ENCODE measurements at places on chromosomes 5 and 9. TPM values are rescaled to one million over a fixed set of nuclear protein-coding genes. Genes with fewer than 3 reads are reported as not detected.

- DNase-seq = no peak
Measured at GRCh38 chr5:121628783-121629182, 222.9 kb upstream of the FTMT start.

DNA sequence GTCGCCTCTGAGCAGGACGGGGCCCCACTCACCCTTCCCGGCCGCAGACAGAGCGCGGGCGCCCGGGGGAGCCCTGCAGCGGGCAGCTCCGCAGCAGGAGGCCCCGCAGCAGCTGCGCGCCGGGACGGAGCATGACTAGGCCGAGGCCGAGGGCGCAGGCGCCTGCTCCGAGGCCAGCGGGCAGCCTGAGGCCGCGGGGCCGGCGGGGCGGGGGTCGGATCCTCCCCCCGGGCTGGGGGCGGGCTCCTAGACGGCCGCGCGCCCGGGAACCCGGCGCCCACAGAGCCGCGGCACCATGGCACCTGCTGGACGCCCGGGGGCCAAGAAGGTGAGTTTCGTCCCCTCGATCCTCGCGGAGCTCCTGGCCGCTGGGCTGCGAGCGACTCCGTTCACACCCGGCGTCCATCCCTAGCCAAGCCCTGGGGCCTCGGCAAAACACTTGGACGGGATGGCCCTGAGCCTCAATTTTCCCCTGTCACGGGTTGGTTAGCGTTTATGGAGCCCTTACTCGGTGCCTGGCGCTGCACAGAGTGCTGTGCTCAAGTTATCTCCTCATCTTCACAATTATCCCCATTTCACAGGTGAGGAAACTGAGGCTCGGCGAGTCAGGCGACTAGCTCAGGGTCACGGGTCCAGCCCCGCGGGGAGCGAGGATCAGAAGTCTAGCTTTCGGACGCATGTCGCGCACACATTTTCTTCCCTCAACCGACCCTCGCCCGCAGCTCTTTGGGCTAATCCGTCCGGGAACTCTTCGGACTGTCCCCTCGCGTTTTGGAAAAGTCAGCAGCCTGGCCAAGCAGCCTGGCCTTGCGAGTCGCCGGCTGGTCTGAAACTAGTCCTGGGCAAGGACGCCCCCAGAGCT lies at the start of the genes BHMT2 and DMGDH:
BHMT2 (plus strand) TSS at position 280 of the 862 bp plus-strand sequence; CDS start at position 296, 16 bp downstream.
DMGDH (minus strand) TSS at position 187 of the 862 bp plus-strand sequence; CDS start at position 133, 54 bp downstream.
- peak; percentile 48 for DNase-seq

DNA sequence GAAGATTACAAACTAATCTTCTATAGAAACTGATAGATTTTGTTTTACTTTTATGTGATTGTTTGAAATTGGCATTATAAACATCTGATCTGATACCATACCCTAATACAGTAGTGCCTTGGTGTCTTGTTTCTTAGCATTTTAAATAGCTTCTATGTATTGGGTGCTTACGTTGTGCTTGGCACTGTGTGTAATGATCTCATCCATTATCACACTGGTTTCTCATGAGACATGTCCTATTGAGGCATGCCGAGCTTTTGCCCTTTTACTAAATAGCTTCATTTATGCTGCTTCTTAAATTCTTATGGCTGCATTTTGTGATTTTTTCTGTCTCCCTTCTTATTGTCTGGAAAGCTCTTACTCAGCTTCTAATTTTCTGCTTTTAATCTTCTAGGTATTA lies 48.2 kb upstream of the TLR4 start:
- no peak for DNase-seq

DNA sequence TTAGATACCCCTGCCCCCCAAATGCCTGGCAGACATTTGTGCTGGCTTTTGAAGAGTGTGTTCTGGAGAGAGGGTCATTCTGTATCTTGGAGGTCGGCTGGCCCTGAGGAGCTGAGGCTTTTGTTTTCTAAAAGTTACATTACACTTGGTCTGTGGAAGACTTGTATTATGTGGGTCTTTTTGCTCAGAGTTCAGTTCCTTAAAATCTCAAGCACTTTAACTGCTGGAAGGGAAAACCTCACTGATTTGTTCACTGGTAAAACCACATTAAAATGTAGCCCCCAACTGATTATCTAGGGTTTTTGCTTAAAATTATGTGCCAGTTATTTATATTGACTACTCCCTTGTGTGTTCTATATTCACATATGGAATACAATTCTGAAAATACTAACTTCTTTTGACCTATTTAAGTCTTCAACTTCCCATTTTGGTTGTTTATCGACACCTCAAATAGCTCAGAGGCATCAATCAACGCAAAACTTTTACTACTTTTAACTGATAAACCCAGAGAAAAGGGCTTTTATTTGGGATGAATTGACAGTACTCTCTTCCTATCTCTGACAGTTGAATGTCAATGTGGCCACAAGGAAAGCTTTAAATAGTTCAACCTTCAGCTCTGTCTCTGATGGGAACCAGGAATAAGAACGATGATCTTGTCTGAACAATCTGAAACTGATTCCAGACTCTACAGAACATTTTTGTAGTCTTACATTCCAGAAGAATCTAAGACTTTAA lies 54.0 kb upstream of the MAP3K1 start:
- no peak for DNase-seq

The CDH12 gene
- 0.40 TPM for polyA plus RNA-seq

The ABLIM3 gene
- 91.2 TPM for polyA plus RNA-seq

GRCh38 chr5:180631549-180632383 lies 17.6 kb downstream of the FLT4 start:
- no peak for DNase-seq

The SCGB3A2 gene
- polyA plus RNA-seq = not detected

The ANKRD33B gene
- polyA plus RNA-seq = 2.5 TPM

The FOXD4L5 gene
- polyA plus RNA-seq = 1.1 TPM

The RORB gene
- 0.06 TPM for polyA plus RNA-seq

DNA sequence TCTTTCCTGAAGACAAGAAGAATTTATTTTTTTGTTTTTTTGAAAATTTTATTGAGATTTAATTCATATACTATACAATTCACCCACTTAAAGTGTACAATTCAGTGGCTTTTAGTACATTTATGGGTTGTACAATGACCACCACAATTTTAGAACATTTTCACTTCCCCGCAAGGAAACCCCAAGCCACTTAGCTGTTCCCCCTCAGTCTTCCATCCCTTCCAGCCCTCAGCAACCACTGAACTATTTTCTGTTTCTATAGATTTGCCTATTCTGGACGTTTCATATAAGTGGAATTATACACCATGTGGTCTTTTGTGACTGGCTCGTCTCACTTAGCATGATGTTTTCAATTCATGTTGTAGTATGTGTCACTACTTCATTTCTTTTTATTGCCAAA lies 28.0 kb downstream of the DNAI1 start:
- DNase-seq = no peak

The ZNF300 gene
- polyA plus RNA-seq = 8.8 TPM

DNA sequence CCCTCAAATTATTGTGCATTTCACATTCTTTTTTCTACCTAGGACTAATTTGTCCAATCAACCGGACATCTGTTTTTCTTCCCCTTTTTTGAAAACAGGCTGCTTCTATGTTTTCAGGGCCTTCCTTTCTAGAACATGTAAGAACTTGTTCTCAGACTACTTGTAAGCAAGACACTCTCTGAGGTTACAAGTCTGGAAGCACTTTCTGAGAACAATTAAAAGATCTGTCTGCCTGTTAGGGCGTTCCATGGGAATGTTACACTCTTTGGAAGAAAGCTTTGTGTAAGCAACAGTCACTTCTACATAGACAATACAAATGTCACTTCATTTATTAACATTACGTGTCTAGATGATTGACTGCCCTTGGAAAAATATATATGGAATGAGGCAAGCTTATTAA lies 50.9 kb upstream of the HSPB3 start:
- DNase-seq = no peak

- no peak for DNase-seq
Measured at GRCh38 chr9:17777465-17777864, 198.6 kb downstream of the SH3GL2 start.

DNA sequence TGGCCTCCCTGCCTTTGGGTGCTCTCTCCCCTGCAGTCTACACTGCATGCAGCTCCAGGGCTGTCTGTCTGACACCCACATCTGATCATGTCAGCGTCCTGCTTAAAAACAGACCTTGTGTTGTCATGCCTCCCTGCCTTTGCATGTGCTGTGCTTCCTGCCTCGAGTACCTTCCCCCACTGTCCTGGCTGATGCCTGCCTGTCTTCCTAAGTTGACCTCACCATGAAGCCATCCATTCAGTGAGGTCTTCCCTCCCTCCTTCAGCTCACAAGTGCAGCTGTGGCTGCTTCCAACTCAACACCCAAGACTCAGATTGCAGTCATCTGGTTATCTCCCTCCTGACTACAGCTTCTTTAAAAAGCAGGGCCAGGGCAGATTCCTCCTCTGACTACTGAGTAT lies 5.5 kb downstream of the ANGPTL2 start:
- no peak for DNase-seq

- DNase-seq = no peak
Measured at GRCh38 chr9:77679088-77679487, 31.0 kb upstream of the GNA14 start.

The PCDHA9 gene
- polyA plus RNA-seq = not detected

The ZNF79 gene
- polyA plus RNA-seq = 4.8 TPM

DNA sequence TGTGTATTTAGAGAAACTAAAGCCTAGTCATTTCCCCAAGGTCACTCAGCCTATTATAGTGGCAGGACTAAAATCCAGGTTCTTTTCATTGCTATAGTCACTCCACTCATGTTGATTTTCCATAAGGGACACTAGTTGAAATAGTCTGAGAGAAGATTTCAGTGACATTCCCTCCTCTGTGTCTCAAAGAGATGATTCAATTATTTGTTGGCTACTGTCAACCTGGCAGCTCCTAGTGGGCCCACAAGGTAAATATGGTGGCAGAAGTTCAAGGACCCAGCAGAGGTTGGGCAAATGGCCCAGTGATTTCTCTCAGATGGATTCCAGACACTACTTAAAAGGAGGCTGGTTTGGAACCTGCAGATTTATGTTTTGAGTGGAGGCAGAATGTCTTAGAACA lies 48.1 kb downstream of the G3BP1 start:
- no peak for DNase-seq

GRCh38 chr5:160685695-160686094 lies 166.3 kb downstream of the ATP10B start:
- no peak for DNase-seq

- DNase-seq = no peak
Measured at GRCh38 chr5:163321511-163321910, 115.9 kb upstream of the CCNG1 start.

The SPAG8 gene
- 1.7 TPM for polyA plus RNA-seq

DNA sequence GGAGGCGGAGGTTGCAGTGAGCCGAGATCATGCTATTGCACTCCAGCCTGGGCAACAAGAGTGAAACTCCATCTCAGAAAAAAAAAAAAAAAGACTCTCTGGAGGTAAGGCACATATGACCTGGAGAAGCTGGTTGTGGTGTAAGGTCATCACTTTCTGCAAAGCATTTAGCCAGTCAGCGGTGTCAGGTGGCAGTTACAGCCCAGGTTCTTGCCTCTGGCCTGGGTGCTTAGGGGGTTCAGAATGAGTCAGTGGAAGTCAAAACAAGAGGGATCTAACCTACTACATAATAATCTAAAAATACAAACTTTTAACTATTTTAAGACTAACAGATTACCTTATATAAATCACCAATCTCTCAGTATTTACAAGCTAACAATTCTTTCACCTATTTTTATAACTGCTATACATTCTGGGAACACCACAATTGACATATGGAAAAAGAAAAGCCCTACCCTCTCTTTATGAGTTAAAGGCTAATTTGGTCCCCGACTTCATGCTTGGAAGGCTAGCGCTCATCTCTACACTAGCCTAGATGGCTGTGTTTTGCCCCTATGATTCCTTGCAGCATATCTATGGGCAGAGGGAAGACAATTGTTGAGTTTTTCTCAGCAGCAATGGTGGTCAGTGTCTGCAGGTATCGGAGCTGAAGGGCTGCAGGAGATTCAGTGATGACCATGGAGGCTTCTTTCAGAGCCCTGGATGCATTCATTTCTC lies 29.2 kb downstream of the STOM start:
- DNase-seq = no peak

DNA sequence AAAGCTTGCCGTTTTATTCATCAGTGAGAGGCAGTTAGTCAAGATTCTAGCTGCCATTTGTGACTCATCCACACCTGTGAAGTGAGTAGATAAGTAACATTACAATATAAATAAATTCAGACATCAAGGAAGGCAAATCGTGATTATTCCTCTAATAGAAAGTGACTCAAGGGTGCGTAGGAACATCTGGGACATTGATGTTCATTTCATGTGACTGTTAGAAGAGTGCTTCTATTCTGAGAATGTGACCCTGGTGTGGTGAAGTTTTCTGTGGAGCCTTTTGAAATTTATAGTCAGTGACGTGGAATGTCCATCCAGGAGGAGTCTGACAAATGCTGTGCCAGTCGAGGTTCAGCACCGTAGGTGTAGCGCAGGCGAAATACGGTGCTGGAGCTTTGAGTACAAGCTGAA lies 48.4 kb upstream of the FAM240B start:
- DNase-seq = no peak

The NUTM2F gene
- polyA plus RNA-seq = not detected

DNA sequence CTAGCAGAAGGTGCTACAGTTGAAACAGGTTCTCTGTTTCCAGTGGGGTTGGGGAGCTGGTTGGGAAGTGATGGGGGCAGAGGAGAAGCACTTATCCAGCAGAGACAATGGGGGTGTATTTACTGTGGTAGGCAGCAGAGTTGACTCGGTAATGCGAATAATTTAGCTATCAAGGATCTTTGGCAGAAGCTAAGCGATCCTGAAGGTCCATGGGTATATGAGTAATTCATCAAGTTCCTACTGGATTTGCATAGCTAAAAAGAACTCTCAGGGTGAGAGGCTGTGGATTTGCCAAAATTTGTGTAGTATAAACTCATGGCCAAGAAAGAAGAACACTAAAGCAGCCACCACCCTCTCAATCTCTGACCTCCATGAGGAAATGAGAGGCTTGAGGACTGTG lies 61.2 kb upstream of the EGFLAM start:
- no peak for DNase-seq

The SHOC1 gene
- 0.26 TPM for polyA plus RNA-seq

The HAVCR1 gene
- polyA plus RNA-seq = not detected

The CD74 gene
- 195 TPM for polyA plus RNA-seq

DNA sequence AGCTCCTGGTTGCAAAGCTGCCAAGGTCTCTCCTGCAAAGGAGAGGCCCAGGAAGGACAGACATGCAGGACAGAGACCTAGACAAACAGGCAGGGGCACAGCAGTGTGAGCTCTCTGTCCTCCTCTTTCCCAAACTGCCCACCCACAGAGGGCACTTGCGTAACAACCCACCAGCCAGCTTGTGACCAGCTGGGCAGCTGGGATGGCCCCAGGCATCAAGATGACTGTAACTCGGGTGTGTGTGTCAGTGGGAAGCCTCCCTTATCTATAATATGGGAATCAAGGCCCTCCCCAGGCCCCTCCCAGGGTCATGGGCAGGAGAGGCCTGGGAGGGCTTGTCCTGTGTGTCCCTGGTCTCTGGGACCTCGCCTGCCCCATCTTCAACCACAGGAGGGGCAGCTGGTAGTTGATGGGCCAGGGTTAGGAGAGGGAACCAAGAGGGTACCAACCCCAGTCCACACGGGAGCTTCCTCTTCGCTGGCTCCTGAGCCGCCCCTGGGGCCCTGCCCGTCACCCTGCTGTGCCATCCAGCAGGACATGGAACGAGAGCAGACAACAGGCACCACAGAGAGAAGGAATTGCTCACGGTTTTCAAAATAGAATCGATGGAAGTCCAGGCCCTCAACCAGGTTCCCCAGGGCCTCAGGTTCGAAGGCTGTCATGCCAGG lies 37.9 kb downstream of the SLC6A7 start:
- DNase-seq = no peak
